ENCODE measurements at places on chromosomes 3 and 15.

DNA sequence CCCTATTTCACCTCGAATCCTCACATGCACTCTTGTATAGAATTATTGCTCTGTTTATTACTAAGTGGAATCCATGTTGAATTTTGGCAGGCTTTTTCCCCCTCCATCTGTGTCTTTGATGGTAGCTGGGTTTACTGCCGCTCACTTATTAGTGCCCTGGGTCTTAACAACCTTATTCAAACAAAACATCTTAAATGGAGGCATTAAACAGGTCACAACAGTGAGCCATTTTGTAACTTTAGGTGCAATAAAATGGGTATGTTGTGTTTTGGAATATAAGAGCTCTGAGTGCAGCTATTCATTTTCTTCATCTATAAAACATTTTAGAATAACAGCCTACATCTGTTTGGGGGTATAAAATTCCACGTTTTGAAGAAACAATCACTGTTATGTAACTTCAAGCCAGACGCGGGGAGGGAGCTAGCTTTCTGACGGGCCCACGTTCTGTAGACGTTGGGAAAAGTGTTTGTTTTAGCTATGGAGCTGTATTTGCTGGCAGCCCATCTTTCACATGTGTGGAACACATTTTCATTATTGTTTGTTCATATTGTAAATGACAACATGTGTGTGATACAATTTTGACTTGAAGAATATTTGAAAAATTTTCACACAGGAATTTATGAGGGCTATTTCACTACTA, 122.0 kb downstream of the SLC25A26 start:
- DNase-seq: no peak

- no peak for DNase-seq
These were observed 7.3 kb upstream of the LEKR1 start for GRCh38 chr3:156818890-156819289.

- no peak for DNase-seq
These were observed 11.3 kb upstream of the IQGAP1 start for GRCh38 chr15:90376789-90377188.

- no peak for DNase-seq
These were observed 52.9 kb upstream of the FSIP1 start for GRCh38 chr15:39835550-39835949.

DNA sequence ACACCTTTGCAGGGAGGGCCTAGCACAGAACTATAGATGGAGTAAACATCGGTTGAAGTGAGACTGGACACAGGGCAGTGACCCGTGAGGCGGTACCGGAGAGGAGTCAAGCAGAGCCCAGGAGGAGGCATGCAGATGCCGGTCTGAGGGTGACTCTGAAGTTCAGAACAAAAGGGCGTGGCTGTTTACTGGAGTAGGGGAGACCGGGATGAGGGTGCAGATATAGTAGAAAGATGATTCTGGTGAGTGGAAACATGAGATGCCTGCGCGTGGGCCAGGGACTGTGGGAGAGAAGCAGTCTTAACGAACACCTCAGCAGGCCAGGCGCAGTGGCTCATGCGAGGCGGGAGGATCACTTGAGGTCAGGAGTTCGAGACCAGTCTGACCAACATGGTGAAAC, 113.1 kb downstream of the NSMCE3 start:
- no peak for DNase-seq

- DNase-seq: no peak
These were observed 9.9 kb downstream of the LOXL1 start for GRCh38 chr15:73936181-73936580.

DNA sequence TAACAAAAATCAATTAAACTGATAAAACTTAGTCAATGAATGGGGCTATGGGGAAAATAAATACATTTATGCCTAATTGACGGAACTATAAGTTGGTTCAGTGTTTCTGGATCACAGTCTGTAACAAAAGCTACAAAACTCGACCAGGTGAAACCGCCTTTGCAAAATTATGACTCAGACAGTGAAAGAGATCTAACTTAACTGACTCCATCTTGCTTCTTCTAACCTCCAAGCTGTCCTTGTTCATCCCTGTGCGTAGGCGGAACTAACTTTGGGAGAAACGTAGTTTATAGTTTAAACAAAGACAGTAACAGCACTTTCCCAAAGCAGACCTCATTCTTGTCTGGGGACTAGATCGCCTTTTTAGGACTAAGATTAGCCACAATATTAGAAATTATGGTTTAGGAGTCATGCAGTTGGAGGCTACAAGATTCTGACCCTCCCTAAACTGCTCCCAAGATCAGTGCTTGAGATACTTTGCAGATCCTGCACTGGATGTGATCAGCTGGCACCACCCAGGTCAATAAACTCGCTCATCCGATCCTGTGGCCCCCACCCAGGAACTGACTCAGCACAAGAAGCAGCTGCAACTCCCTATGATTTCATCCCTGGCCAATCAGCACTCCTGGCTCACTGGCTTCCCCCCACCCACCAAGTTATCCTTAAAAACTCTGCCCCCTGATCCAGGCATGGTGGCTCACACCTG, 7.2 kb upstream of the MFGE8 start:
- no peak for DNase-seq

DNA sequence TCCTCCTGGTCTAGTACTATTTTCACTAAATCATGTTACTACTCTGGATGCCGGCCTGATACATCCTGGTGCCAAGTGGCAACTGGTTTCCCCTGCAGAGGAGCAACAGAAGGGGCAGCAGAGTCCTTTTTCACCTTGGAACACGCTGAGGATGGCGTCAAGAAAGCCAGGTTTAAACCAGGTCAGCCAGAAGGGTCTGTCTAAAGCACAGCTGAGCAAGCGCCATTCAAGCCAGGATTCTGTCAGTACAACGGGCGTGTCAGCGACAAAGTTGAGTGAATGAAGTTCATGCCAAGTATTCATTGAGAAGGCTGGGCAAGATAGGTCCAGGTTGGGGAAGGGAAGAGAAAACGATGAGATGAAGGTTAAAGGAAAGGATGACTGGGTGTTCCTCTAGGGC, 88.2 kb downstream of the FBN1 start:
- DNase-seq: no peak

DNA sequence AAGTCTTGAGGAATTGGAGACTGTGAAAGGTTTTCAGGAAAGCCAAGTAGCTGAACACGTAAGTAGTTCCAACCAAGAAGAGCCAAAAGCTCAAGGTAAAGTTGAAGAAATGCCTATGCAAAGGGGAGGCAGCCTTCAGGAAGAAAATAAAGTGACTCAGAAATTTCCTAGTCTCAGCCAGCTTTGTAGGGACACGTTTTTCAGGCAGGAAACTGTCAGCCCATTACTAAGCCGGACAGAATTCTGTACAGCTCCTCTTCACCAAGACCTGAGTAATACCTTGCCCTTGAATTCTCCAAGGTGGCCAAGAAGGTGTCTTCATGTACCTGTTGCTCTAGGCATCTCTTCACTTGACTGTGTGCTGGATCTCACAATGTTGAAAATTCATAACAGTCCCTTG, 48.6 kb downstream of the CDAN1 start:
- no peak for DNase-seq

DNA sequence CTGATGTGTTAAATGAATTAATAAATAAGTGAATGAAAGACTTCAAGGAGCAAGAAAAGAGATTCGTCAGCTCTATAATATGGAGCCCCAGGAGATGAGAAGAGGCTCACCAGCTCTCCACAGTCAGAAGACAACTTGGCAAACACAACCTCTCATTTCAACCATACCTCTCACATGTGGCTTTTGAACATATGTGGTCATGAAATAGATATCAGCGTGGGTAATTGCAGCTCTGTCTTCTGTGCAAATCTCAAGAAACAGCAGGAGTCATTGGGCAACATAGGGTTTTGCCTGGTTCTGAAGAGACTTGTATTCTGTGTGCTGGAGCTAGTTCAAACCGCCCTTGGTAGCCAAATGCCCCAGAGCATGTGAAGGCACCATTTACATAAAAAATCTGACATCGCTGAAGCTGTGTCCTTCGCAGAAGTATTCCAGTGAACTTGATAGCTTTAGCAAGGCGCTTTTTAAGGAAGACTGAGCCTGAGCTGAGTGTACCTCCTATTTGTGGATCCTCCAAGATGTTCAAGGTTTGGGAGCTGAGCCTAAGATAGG, 8.4 kb downstream of the CX3CR1 start:
- DNase-seq: no peak

DNA sequence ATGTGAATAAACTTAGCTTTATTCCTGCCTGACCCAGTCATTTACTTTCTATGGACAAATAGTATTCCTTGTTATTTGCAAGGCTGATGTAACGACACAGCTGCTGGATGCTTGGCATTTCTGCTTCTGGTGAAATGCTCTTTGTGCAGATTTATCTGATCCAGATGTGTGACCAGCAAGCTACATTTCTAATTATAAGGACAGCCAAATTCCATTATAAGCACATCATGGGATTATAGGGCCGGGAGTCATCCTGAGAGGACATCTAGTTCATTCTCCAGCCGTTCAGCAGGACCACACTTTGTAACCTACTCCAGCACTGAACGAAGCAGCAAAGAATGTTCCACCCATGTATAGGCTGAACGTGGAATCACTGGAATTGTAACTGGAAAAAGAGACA, 42.9 kb downstream of the FNDC3B start:
- DNase-seq: no peak

DNA sequence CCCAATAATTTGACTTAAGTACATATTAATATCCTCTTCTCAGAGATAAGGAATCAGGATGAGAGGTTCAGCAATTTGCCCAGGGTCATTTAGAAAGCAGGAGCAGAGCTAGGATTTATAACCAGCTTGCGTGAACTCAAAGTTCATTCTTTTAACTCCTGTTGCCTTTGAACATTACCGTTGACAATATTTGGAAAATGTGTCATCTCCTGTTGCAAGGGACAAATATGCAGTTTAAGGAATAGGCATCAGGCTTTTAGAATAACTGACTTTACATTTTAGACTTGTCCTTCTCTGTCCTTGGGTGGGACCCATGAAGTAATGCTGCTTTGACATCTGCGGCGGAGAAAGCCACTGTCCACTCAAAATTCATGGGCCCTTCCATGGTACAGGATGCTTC, 252.2 kb upstream of the RGMA start:
- DNase-seq: no peak

- no peak for DNase-seq
These were observed 483.8 kb downstream of the TUSC7 start for GRCh38 chr3:117193390-117193789.

- DNase-seq: no peak
These were observed 253.8 kb downstream of the NTRK3 start for GRCh38 chr15:88002706-88003105.

- DNase-seq: no peak
These were observed 15.6 kb upstream of the FLNB start for GRCh38 chr3:57992452-57993213.

- DNase-seq: no peak
These were observed 283.6 kb upstream of the TPM1 start for GRCh38 chr15:62758952-62759349.

DNA sequence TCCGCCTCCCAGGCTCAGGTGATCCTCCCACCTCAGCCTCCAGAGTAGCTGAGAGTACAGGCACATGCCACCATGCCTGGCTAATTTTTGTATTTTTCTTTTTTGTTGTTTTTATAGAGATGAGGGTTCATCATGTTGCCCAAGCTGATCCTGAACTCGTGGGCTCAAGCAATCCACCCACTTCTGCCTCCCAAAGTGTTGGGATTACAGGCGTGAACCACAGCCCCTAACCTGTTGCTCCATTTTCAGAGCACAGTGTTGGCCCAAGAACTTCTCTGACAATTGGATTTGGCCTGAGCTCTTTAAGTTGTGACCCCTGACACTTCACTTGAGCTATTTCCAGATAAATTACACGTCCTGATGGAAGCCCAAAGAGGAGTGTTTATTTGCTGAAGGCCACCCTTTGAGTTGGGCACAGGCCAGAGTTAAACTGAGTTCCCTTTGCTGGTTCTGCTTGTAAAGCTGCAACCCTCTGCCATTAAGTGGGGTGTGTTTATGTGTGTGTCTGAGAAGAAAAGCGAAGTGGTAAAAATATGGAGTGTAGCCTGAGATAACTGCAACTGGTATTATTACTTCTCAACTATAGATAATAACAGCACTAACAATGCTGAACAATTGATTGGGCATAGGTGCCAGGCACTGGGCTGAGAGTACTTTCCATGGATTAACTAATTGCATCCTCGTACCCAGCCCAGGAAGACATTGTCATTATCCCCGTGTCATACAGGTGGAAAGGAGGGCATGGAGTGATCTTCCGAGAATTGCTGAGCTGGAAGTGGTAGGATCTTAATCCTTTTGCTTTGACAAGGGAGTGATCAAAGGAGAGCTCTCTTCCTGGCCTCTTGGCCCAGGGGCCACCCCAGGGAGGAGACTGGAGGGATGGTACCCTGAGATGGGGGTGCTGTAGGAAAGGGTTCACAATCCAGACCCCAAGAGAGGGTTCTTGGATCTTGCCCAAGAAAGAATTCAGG, 91.5 kb upstream of the PROK2 start:
- DNase-seq: no peak

- DNase-seq: no peak
These were observed 65.8 kb downstream of the SCN11A start for GRCh38 chr3:38985981-38986380.

- DNase-seq: peak; percentile 7
These were observed 47.0 kb downstream of the MTHFS start for GRCh38 chr15:79849789-79850188.

- peak; percentile 74 for DNase-seq
These were observed 93.1 kb downstream of the LRIG1 start for GRCh38 chr3:66407611-66408218.

GRCh38 chr3:190618330-190619030, 104.6 kb downstream of the IL1RAP start:
- no peak for DNase-seq

- DNase-seq: no peak
These were observed 3.4 kb downstream of the PP2D1 start for GRCh38 chr3:20008646-20009045.
